ENCODE measurements at places on chromosomes 2 and 18. TPM values are rescaled to one million over a fixed set of nuclear protein-coding genes. Genes with fewer than 3 reads are reported as not detected.
A peak's percentile ranks its signal among the peaks of the same experiment; 100 is the strongest.

DNA sequence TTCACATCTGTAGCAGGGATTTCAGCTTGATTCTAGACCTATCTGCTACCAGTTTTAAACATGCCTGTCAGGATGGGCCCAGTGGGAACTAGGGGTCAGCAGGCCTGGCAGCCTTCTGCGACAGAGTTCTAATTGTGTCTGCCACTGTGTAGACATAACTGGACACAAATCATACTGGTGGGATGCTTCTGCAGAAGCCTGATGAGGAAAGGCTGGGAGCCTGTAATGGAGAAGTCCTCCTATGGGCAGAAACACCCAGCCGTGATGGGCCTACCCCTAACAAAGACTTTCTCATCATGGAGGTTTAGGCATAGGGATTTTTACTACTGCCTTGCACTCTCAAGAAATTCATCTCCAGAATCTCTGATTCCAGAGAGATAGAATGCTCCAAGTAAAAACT lies 166.9 kb downstream of the PDE11A start:
- DNase-seq, result no peak
- H3K27ac ChIP-seq, result no peak overlapping the region
- H3K4me3 ChIP-seq, result no peak overlapping the region
- no peaks in the 10 kb centered on the region for H3K27me3 ChIP-seq
- peaks cover 24% of the 10 kb centered on the region for H3K4me1 ChIP-seq

DNA sequence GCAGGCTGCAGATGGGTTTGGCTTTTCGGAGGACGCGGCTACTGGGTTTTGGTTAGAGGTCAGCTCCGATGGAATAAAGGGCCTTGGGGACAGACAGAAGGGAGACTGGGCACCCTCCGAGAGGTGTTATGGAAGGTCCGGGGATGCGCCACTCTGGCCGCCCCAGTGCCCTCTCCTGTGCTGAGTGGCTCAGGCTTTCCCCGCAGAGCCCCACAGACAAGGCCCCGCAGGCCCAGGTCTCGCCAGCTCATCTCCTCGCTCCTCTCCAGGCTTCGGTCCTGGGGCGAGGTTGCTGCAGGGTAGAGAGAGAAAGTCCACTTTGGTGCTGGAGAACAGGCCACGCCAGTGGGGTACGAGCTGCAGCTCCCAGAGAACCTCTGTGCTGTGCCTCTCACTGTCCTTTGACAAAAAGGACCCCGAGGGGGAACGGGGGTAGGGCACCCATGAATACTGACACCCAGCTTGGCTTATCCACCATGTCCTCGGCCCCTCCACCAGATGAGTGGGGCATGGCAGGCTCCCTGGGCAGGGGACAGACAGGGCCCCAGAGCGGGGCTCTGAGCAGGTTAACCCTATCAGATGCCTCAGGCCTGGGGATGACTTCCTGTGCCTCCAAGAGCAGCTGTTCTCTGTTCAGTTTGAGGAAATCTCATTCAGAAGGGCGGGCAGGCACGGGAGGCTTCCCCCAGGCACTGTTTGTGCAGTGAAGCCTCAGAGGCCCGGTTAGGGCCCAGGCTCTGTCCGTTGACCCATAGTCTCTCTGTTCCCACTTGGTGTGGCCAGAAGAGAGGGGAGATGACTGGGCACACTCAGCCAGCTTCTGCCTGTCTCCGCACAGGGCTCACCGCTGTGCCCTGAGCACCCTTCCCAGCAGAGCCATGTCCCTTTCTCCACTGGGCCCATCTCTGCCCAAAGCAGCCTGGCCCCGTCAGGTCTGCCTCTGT lies 15.7 kb upstream of the CNNM3 start:
- DNase-seq, result no peak
- no peak overlapping the region for H3K27ac ChIP-seq
- no peaks in the 10 kb centered on the region for H3K36me3 ChIP-seq
- no peak overlapping the region for H3K4me3 ChIP-seq
- no peaks in the 10 kb centered on the region for H3K27me3 ChIP-seq

- H3K27me3 ChIP-seq, result no peaks in the 10 kb centered on the region
- H3K4me3 ChIP-seq, result no peak overlapping the region
- H3K4me1 ChIP-seq, result peaks cover 19% of the 10 kb centered on the region
- DNase-seq, result no peak
- no peak overlapping the region for H3K27ac ChIP-seq
- H3K36me3 ChIP-seq, result no peaks in the 10 kb centered on the region
Observed at GRCh38 chr2:180258041-180258537, 251.0 kb upstream of the CWC22 start.

- no peaks in the 10 kb centered on the region for H3K27me3 ChIP-seq
- H3K4me3 ChIP-seq, result no peak overlapping the region
Observed at GRCh38 chr2:19416784-19417684, 58.6 kb upstream of the OSR1 start.

DNA sequence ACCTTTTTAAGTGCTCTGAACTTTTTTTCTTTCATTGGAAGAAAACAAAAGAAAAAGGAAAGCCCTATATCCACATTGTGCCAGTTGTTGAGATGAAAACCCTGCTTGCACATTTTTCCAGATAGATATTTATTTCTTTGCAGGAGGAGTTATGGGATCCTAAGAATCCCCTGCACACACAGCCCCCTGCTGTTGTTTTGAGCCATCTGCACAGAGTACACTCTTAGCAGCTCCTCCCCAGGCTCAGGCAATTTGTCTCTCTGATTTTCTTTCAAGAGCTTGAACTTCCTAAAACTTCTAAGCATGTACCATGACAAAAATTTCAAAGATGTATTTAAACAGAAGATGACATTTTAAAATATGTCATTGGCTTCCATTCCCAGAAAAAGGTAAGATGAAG lies 436.9 kb downstream of the METTL4 start:
- H3K27me3 ChIP-seq, result no peaks in the 10 kb centered on the region
- no peak overlapping the region for H3K27ac ChIP-seq
- DNase-seq, result no peak

DNA sequence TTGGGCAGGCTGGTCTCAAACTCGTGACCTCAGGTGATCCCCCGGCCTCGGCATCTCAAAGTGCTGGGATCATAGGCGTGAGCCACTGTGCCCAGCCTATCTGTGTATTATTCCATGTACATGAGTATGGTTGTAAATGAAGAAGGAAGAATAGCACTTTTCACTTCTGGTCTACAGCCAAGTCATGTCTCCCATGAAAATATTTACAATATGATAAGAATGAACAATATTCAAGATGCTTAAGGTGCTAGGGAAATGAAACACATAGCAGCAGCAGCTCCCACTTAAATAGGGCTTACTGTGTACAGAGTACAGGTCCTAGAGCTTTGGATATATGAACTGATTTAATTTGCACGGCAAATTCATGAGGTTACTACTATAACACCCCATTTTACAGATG lies 70.3 kb upstream of the COL5A2 start:
- H3K4me1 ChIP-seq, result no peaks in the 10 kb centered on the region
- no peak for DNase-seq
- H3K4me3 ChIP-seq, result no peak overlapping the region
- H3K27me3 ChIP-seq, result no peaks in the 10 kb centered on the region
- peaks cover 1% of the 10 kb centered on the region for H3K36me3 ChIP-seq

DNA sequence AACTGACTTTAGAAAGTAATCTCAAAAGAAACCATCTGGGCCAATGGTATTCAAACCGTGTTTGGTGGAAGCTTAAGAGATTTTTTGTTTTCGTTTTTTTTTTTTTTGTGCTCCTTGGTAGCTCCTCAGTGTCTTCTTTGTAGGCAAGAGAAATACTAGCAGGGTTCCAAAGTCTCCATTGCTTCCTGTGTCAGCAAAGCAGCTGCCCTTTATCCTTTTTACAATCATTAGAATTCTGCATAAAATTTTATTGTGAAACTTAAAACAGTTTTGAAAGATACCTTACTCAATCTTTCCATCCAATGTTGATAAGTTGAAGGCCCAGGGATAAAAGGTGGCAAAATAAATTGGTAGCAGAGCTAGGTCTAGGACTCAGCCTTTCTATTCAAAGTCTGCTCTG lies 479 bp downstream of the IL1F10 start:
- H3K4me3 ChIP-seq, result no peak overlapping the region
- H3K36me3 ChIP-seq, result no peaks in the 10 kb centered on the region
- no peak overlapping the region for H3K27ac ChIP-seq

- H3K4me3 ChIP-seq, result no peak overlapping the region
- H3K4me1 ChIP-seq, result no peaks in the 10 kb centered on the region
- no peaks in the 10 kb centered on the region for H3K27me3 ChIP-seq
- no peak for DNase-seq
- no peak overlapping the region for H3K27ac ChIP-seq
Observed at GRCh38 chr2:160891353-160891740, 268.9 kb upstream of the TANK start.

GRCh38 chr2:133255360-133255759 lies 312.9 kb downstream of the NCKAP5 start:
- H3K36me3 ChIP-seq, result no peaks in the 10 kb centered on the region
- no peak overlapping the region for H3K27ac ChIP-seq
- no peaks in the 10 kb centered on the region for H3K27me3 ChIP-seq
- H3K4me3 ChIP-seq, result no peak overlapping the region
- DNase-seq, result no peak

- no peaks in the 10 kb centered on the region for H3K36me3 ChIP-seq
- peaks cover 12% of the 10 kb centered on the region for H3K4me1 ChIP-seq
- H3K27me3 ChIP-seq, result no peaks in the 10 kb centered on the region
- no peak overlapping the region for H3K4me3 ChIP-seq
Observed at GRCh38 chr2:12602661-12603060, 114.1 kb upstream of the TRIB2 start.

DNA sequence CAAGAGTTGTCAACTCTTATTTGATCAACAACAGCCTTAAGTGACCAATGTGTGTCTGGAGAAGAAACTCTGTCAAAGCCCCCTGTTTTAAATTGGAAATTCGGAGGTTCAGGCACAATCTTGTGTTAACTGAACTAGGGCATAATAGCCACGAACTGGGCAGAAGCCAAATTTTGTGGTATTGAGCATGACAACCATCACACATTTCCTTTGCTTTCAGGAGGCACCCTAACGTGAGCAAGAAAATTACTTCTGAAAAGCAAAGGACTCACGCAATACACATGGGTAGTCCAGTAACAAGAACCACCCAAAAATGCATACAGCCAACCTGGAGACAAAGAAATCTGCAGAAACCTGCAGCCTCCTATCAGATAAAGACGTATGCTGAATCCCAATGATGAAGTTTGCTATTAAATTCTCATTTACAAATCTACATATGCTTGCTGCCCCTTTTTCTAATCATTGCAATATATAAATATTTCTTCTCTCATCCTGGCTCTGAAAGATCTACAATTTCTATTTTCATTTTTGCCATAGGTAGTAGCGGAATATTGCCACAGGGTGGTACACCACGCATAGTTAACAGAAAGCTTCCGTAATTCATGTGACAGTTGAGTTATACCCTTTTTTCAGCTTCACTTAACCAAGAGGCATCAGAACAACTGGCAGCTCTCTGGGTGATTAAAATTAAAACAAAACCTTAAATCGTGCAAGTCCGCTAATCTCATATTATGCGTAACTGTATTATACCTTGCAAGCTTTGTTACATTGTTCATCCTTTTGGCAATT lies 495.8 kb downstream of the NRXN1 start:
- DNase-seq, result no peak
- H3K4me1 ChIP-seq, result peaks cover 6% of the 10 kb centered on the region
- no peaks in the 10 kb centered on the region for H3K27me3 ChIP-seq
- H3K4me3 ChIP-seq, result no peak overlapping the region

DNA sequence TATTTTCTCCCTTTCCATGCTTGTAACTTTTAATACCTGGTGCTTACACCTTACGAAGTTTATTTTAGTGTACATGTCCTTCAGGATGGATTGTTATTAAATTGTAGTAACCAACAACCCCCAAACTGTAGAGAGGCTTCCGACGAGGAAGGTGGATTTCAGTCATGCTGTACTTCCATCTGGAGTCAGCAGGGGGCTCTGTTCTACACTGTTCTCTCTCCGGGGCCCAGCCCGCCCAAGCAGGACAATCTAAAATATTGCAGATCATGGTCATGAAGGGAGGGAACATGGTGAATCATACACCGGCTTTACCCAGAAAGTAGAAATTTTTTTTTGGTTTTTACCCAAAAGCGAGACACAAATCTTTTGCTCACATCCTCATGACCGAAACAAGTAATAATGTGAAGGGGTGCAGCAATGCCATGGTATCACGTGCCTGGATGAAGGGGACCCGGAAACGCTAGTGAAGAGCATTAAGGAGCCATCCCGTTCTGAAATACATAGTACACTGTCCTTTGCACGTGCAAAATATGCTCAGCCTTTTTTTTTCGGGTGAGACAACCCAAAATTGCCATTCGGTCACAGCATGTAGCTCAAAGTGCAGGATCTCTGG lies 884.8 kb downstream of the EPHA4 start:
- H3K27ac ChIP-seq, result no peak overlapping the region
- H3K36me3 ChIP-seq, result peaks cover 5% of the 10 kb centered on the region
- peak; percentile 74 for DNase-seq
- H3K4me3 ChIP-seq, result no peak overlapping the region
- peaks cover 6% of the 10 kb centered on the region for H3K4me1 ChIP-seq

DNA sequence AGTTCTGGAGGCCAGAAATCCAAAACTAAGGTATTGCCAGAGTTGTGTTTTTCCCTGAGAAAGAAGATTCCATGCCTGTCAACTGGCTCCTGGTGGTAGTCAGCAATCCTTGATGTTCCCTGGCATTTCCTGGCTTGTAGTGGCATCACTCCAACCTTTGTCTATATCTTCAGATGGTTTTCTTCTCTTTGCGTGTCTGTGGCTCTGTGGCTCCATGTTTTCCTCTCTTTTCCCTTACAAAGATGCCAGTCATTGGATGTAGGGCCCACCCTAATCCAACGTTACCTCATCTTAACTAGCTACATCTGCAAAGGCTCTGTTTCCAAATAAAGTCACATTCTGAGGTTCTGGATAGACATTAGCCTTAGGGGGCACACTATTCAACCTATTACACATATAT lies 41.8 kb downstream of the SLC14A1 start:
- no peaks in the 10 kb centered on the region for H3K36me3 ChIP-seq
- H3K27ac ChIP-seq, result no peak overlapping the region
- no peak overlapping the region for H3K4me3 ChIP-seq
- H3K27me3 ChIP-seq, result peaks cover 7% of the 10 kb centered on the region
- H3K4me1 ChIP-seq, result peaks cover 19% of the 10 kb centered on the region

GRCh38 chr2:61432990-61433389 lies 37.9 kb downstream of the USP34 start:
- no peak overlapping the region for H3K27ac ChIP-seq
- no peak for DNase-seq
- H3K27me3 ChIP-seq, result no peaks in the 10 kb centered on the region
- peaks cover 7% of the 10 kb centered on the region for H3K36me3 ChIP-seq
- peaks cover 42% of the 10 kb centered on the region for H3K4me1 ChIP-seq

DNA sequence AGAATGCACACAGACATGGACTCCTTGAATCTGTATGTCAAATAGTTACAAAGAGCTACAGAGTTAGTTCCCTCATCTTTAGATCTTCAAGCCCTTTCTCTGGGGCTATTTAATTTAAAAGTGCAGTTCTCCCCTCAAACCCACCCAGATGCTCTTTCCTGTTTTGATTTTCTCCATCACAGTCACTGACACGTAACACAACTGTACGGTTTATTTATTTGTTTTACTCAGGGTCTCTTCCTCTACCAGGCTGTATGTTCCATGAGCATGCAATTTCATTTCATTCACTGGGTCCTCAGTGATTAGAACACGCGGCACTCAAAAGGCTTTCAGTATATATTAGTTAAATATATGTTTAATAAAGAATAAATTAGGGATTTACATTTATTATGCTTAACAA lies 94.7 kb downstream of the DOCK10 start:
- no peak overlapping the region for H3K4me3 ChIP-seq
- no peak for DNase-seq
- no peaks in the 10 kb centered on the region for H3K36me3 ChIP-seq
- no peak overlapping the region for H3K27ac ChIP-seq
- H3K27me3 ChIP-seq, result no peaks in the 10 kb centered on the region
- H3K4me1 ChIP-seq, result peaks cover 14% of the 10 kb centered on the region

CFAP221 gene
- 0.14 TPM for total RNA-seq

NMUR1 gene
- 0.44 TPM for total RNA-seq

LRATD1 gene
- 2.3 TPM for total RNA-seq

SKA1 gene
- total RNA-seq, result 15.7 TPM

IL18RAP gene
- not detected for total RNA-seq

FABP1 gene
- 0.46 TPM for total RNA-seq

REG1B gene
- 2.3 TPM for total RNA-seq
